ENCODE measurements at places on chromosomes 2 and 18. TPM values are rescaled to one million over a fixed set of nuclear protein-coding genes. Genes with fewer than 3 reads are reported as not detected.

The FIGN gene
- not detected for total RNA-seq

The ABCB11 gene
- total RNA-seq, result not detected

The DLGAP1 gene
- total RNA-seq, result not detected

The AP1S3 gene
- 10.7 TPM for total RNA-seq

The RNF25 gene
- 9.6 TPM for total RNA-seq

The TMEM247 gene
- total RNA-seq, result not detected

The POTEE gene
- 0.40 TPM for total RNA-seq

The REG3A gene
- total RNA-seq, result not detected

The SERPINB12 gene
- not detected for total RNA-seq

The GYPC gene
- 150 TPM for total RNA-seq

- no peak for DNase-seq
These were observed 7.9 kb downstream of the CLHC1 start for GRCh38 chr2:55223958-55224760.

DNA sequence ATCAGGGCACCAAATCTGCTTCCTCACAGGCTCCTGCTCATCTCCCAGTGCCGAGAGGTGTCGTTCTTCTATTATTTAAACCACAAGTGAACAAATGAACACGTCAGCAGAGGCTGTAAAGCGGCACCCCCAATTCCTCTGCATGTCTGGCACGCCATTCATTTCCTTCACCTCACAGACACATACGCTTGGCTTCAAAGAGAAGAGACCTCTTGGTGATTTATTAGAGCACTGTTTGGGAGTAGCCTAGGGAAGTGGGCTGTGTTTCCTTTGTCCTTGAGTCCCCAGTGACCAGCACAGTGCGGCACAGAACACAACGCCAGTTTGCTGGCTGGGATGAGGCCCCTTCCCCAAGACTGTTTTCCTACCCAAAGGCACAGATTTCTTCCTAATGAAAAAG is 184.3 kb upstream of the REV1 start:
- no peak for DNase-seq

- no peak for DNase-seq
These were observed 271.5 kb downstream of the AGAP1 start for GRCh38 chr2:235765181-235765820.

GRCh38 chr2:174748948-174749347 is 15.3 kb downstream of the CHRNA1 start:
- peak; percentile 87 for DNase-seq

DNA sequence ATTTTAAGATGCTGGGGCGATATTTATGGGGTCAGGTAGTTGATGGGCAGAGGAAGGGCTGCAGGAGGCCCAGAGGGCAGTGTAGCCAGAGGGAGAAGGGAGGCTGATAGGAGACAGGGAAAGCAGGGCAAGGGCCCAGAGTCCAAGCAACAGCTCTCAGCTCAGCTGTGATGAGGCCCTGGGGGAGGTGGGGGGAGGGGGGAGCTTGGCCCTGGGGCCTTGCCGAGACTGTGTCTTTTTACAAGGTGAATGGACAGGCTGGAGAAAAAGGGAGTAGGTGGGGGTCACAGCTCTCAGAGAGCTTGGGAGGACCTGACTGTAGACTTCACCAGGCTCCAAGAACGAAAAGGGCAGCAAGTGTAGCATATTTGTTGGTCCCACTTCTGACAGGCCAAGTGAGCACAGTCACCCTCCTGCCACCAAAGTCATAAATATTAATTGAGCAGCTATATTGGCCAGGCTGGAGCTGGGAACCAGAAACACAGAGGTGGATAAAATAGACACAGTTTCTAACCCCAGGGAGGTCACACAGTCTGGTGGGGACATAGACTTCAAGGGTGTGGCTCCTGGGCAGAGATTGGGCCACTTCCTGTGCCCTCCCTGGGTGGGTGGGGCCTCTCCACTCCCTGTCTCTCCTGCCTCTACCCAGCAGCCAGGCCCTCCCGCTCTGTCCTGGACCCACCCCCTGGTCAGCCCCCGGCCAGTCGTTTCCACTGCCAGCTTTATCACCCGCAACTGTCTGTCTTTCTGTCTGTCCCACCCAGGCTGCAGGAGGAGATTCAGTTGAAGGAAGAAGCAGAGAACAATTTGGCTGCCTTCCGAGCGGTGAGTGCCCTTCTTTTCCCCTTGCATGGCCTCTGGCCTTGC is 1.4 kb downstream of the DES start:
- no peak for DNase-seq

DNA sequence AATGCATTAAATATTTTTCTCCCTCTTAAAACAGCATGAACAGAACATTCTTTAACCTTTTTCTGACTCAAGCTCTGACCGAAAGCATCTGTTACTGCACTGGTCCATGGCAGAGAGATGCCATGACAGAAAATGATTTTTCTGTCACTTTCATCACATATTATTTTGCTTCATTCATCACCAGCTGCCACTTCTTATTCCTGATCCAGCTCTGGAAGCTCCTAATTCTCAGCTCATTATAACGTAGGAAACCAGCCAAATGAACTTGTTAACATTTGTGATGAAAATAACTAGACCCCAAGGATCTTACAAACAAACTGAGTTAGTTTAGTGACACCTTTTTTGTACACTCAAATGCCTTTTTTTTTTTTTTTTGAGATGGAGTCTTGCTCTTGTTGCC is 7.6 kb upstream of the CFLAR start:
- no peak for DNase-seq

- no peak for DNase-seq
These were observed 28.0 kb downstream of the SERPINB11 start for GRCh38 chr18:63730773-63731172.

GRCh38 chr2:46095830-46096229 is 201.4 kb upstream of the EPAS1 start:
- DNase-seq, result no peak

- no peak for DNase-seq
These were observed 172.2 kb upstream of the RASGRP3 start for GRCh38 chr2:33304032-33304864.

- DNase-seq, result no peak
These were observed 39.5 kb upstream of the FOXI3 start for GRCh38 chr2:88492002-88492401.

GRCh38 chr2:178404368-178404767 is 46.6 kb downstream of the PRKRA start:
- no peak for DNase-seq

GRCh38 chr18:3481696-3482210 is 31.8 kb downstream of the TGIF1 start:
- DNase-seq, result peak; percentile 50

DNA sequence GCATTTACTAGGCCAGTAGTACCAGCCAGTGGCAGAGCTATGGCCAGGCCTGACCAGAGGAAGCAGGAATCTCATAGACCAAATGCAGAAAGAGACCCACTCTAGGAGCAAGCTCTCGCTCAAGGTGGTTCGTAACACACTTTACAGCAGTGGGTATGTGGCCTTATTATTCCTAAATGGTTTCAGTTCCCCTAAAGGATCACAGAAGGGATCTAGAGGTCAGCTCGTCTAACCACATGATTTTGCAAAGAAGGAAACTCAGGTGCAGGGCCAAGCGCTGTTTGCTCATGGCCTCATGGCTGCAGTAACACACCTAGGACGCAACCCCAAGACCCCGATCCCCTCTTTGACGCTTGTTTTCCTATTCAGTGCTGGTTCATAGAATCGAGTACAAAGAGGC is 65.5 kb upstream of the ATG16L1 start:
- no peak for DNase-seq

GRCh38 chr2:180289627-180290026 is 282.5 kb upstream of the CWC22 start:
- DNase-seq, result no peak

GRCh38 chr2:94880507-94880906 is 9.3 kb downstream of the TEKT4 start:
- no peak for DNase-seq

GRCh38 chr2:9219027-9219445 is 12.4 kb downstream of the ASAP2 start:
- no peak for DNase-seq

- DNase-seq, result peak; percentile 79
These were observed 89.5 kb downstream of the ZFP36L2 start for GRCh38 chr2:43136876-43137275.

DNA sequence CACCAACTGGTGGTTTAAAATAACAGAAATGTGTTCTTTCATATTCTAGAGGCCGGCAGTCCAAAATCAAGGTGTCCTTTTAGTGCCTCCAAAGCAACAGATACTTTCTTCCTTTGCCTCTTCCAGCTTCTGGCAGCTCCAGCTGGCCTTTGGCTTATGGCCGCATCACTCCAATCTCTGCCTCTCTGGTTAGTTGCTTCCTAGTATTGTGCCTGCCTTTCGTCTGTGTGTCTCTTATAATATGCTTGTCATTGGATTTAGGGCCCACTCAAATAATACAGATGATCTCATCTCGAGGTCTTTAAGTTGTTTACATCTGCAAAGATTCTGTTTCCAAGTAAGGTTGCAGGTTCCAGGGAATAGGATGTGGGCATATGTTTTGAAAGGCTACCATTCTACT is 855.2 kb upstream of the ID2 start:
- no peak for DNase-seq

- peak; percentile 69 for DNase-seq
These were observed 10.4 kb downstream of the ARHGAP25 start for GRCh38 chr2:68745006-68745405.

DNA sequence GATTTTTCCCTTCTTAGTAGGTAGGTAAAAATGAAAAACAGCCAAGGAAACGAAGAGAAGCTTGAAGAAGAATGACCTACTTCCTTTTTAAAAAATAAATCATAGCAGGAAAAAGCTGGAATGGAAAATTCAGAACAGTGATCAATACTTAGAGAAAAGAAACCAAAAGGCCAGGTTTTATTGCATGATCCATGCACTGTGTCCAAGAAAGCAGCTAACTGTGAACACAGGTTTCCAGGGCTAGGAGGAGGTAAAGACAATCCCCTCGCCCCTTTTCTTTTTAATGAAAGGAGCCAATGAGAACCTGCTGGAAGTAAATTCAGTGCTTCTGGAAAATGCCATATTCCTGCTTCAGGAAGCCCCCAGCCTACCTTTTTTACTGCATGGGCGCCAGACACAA is 47.2 kb downstream of the BOD1L2 start:
- no peak for DNase-seq

DNA sequence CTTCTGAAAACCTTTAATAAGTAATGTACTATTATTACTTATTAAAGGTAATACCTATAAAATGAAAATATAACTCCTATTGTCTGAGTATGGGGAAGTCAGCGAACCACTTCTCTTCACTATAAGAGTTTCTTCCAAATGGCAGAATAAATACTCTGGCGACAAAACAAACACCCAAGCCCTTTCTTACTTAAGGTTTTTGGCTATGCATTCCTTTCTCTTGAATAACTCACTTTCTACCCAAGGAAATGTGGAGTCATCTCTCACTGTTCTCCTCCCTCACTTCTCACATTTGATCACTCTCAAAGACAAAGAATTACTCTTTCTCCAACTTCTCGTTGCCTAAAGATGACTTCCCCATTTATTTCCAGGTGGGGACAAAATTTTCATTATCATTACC is 816.8 kb upstream of the CRIM1 start:
- DNase-seq, result no peak

DNA sequence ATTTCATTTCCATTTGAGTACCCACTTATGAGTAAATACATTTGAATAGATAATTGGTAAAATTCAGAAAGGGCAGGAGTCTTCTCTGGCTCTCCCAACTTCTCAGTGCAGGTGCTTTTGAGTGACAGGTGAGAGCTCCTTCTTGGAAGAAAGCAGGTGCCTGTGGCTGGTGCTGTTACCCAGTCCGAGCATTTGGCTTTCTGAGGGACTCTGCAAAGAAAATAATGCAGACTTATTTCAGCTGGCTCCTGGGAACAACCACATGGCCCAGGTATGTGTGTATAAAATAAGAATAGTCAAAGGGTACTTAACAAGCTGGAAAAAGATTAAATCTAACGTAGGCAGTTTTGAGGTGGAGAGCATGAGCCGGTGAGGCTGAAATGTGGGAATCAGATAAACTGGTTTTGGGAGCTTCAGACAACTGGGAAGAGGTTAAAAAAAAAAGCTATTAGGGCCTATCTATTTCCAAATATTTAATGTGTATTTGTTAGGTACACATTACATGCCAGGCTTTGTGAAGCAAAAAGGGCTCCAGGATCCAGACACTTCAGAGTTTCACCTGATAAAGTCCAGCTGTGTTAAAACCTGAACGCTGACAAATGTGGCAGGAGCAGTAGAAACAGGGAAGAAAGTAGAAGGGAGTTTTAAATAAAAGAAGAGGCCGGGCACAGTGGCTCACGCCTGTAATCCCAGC is 20.6 kb downstream of the ZNF236 start:
- no peak for DNase-seq

DNA sequence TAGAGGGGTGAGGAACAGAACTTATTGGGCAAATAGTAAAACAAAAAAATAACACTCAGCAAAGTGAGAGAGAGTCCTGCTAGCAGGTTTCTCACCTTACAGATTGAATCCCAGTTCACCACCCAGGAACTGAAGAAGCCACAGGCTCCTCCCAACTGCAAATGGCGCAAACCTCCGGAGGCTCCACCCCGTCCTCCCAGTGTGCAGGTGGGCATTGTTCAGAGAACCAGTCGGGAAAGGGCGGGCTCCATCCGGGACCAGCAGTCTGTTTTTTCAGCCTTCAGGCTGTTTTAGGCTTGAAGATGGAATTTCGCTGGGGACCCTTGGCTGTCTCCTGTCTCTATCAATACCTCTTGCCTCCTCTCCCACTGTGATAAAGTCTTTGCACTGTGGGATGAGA is 317.5 kb downstream of the PARD3B start:
- no peak for DNase-seq

DNA sequence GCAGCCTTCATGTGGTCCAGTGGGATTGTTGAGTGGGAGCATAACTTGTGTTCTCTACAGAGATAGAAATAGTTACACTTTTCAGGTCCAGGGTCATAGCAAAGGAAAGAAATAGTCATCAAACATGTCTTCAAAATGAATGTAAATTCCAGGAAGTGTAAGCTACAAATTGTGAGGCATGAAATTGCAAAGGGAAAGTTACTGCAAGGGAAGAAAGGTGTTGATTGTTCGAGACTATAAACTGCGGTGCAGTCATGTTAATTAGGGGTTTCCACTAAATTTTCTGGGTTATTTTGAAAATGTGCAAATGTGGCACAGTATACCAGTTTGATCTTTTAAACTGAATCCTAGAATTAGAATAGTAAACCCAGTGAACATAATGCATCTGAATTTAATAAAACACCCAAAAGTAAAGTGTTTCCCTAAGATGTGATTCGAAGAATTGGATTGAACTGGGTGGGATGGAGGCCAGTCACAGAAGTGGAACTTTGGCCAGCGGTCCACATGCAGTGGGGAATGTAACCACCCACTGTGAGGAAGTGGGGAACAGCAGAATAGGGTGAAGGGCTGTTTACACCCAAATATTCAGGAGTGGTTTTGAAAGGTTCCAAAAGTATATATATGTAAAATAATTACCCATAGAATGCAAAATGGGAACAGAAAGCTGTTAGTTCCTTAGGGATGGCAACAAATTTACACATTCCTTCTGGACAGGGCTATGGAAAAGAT is 126.5 kb upstream of the CCDC68 start:
- no peak for DNase-seq

- DNase-seq, result no peak
These were observed 213.8 kb downstream of the DSC3 start for GRCh38 chr18:30828700-30829099.

GRCh38 chr2:118830881-118831280 is 16.6 kb downstream of the EN1 start:
- DNase-seq, result no peak

Measured in activated naive CD4-positive, alpha-beta T cell treated with anti-CD3 and anti-CD28 coated beads for 36 hours (primary cell).